CD4-positive, alpha-beta T cell treated with Interleukin-15 for 1 hour (primary cell): ENCODE measurements at places on chromosomes 5 and 9.

DNA sequence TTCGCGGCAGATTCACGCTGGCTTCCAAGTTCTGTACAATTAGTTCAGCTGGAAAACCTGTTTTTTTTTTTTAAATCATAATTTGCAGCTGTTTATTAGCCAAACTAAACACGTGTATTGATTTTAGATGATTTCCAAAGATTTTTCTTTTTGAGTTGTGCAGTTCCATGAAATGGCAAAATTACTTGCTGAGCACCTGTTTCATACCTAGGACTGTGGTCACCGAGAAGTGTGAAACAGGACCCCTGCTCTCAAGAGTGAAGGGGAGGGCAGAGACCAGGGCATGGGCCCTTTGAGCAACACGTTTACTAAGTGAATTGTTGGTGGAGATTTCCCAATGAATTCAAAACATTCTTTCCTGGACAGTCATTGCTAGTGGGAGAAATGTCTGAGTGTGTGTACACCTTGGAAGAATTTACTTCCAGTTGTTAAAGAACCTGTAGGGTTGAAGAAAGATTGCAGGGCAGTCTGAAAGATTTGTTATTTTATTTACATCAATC is 688 bp downstream of the SNX24 start:
- DNase-seq = no peak

- DNase-seq = no peak
Measured at GRCh38 chr9:115155037-115155436, 37.1 kb upstream of the TNC start.

GRCh38 chr9:88724331-88724730 is 189.4 kb downstream of the NXNL2 start:
- no peak for DNase-seq

DNA sequence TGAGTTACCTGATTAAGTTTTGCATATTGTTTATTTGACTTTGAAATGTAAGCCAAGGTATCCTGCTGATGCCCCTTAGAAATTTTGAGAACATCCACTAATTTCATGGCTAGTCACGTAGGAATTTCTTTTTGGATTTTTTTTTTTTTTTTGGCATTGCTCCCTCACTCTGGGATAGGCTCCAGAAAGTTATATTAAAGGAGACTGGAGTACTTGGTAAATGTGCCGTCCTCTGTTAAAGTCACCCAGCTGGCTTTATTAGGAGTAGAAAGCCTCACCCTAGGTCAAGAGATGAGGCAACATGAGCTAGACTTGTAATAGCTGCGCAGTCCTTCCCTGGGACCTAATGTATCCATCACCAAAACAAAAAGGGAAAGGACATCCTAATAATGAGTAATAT is 3.1 kb downstream of the KCTD16 start:
- DNase-seq = no peak

GRCh38 chr5:135034963-135035677 is 1.1 kb upstream of the PITX1 start:
- DNase-seq = no peak

- no peak for DNase-seq
Measured at GRCh38 chr5:73266925-73267765, 94.2 kb downstream of the TMEM174 start.
